Adrenal gland (tissue), 19 donors: ENCODE measurements at places on chromosomes 1 and 21. TPM values are rescaled to one million over a fixed set of nuclear protein-coding genes. Genes with fewer than 3 reads are reported as not detected.

The CYP4B1 gene
- total RNA-seq: 10.6 TPM

The BSDC1 gene
- total RNA-seq: 131 TPM

The RAP1GAP gene
- 56.6 TPM for total RNA-seq

The HRNR gene
- total RNA-seq: under 0.01 TPM

The HIVEP3 gene
- total RNA-seq: 5.5 TPM

The FCRL2 gene
- total RNA-seq: not detected

DNA sequence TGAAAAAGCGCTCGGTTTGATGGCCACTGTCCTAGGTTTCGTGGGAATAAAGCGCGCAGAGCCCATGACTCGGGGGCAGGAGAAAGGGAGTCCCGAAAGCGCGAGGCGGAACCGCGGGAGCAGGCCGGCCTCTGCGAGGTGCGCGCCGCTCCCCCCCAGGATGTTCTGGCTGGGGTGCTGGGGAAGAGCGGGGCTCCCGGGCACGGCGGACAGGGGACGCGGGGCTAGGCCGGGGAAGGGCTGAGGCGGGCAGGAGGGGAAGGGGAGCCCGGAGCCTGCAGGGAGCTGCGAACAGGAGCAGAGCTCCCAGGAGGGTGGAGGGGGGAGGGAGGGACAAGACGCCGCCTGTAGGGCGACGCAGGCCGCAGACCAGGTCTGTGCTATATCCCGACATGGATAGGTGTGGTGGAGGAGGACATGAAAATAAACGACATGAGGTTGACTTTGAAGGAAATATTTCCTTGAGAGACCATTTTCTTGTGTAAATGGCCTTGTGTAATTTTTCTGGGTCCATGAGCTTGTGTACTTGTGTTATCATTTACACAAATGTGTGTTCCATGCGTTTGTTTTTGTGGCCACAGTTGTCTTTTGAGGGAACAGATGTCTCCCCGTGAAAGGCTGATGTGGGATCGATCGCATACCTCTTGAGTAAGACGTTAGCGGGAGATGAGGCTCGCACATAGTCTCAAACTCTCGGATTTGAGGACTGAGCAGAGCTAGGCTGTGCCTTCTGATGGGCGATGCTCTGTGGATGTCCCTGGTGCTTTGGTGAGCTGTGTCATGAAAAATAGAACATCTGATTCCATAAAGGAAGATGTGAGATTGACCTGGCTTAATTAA is 1.3 kb downstream of the PCNT start:
- H3K4me1 ChIP-seq: peaks cover 10% of the 10 kb centered on the region
- peak overlapping the region; percentile 77 for H3K27ac ChIP-seq
- no peaks in the 10 kb centered on the region for H3K36me3 ChIP-seq

GRCh38 chr21:41477641-41478318 is 30.2 kb downstream of the TMPRSS2 start:
- no peaks in the 10 kb centered on the region for H3K4me1 ChIP-seq
- H3K4me3 ChIP-seq: no peak overlapping the region

- no peak for DNase-seq
- peaks cover 10% of the 10 kb centered on the region for H3K4me1 ChIP-seq
- no peaks in the 10 kb centered on the region for H3K36me3 ChIP-seq
- H3K27me3 ChIP-seq: no peaks in the 10 kb centered on the region
These were observed 4.3 kb upstream of the CHI3L2 start for GRCh38 chr1:111223126-111223685.

DNA sequence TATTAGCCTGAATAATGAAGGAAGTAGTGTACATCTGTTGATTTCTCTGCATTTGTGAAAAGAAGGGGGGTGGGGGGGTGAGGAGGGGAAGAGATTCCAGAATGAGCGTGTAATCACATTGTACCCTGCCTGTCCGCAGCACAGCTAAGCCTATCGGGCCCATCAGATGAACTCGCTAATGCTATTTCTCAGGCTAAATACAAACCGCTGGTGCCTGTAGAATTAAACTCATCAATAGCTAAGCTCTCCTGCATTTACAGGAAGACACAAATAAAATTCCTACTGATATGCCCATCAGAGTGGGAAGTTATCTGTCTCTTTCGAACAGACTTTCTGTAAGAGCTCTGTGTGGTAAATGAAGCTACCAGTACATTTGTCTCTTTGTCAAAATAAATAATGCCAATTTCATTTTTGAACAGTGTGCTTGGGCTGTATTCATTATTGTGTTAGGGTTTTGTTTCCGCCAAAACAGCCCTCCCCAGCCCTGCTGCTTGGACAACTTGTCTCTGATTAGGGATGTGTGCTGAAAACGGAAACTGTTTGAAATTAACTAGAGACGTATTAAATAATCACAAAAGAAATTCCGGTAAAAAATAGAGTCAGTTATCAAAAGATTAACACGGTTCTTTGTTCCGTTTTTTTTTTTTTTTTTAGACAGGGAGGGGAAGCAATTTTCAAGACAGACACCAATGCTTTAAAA is 305.4 kb downstream of the TTLL7 start:
- H3K27ac ChIP-seq: no peak overlapping the region
- H3K4me1 ChIP-seq: no peaks in the 10 kb centered on the region
- H3K4me3 ChIP-seq: no peak overlapping the region
- no peaks in the 10 kb centered on the region for H3K27me3 ChIP-seq

GRCh38 chr1:14037101-14037847 is 337.3 kb downstream of the PRDM2 start:
- no peak for DNase-seq
- H3K27ac ChIP-seq: no peak overlapping the region
- H3K36me3 ChIP-seq: no peaks in the 10 kb centered on the region
- H3K4me3 ChIP-seq: no peak overlapping the region

- no peaks in the 10 kb centered on the region for H3K4me1 ChIP-seq
- H3K36me3 ChIP-seq: no peaks in the 10 kb centered on the region
- DNase-seq: no peak
- H3K4me3 ChIP-seq: no peak overlapping the region
- no peaks in the 10 kb centered on the region for H3K27me3 ChIP-seq
- no peak overlapping the region for H3K27ac ChIP-seq
These were observed 233.6 kb upstream of the FMN2 start for GRCh38 chr1:239858057-239858456.

GRCh38 chr1:86156566-86157455 is at the start of gene COL24A1:
Gene COL24A1 (minus strand): TSS chr1:86156772. CDS start chr1:86156396, 376 bp downstream.
- no peaks in the 10 kb centered on the region for H3K4me1 ChIP-seq
- H3K4me3 ChIP-seq: no peak within 1 kb of the TSS
- H3K27ac ChIP-seq: no peak within 1 kb of the TSS
- peaks cover 14% of the 10 kb centered on the region for H3K27me3 ChIP-seq

DNA sequence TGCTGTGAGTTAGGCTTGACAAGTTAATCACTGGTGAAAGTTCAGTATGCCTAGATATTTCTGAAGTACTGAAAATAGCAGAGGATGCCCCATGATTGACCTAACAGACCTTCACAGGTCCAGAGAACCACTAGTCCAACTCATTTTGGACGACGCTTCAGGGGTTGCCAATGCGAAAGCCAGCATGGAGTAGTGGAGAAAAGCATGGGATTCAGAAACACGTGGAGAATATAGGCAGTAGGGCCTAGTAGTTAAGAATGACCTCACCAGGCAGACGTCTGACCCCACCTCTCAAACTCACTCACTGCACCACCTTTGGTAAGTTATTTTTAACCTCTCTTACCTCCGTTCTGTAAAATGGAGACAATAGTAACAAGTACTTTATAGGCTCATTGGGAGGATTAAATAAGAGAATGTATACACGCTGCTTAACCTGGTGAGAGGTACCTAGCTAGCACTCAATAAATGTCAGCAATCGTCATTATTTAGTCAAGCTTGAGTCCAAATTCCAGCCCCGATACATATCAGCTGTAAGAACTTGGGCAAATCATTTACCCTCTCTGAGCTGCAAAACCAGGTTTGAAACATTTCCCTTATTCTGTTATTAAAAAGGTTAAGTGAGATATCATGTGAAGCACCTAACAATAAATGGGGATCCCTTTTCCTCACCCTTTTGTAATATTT is 13.2 kb downstream of the PLPP3 start:
- no peaks in the 10 kb centered on the region for H3K36me3 ChIP-seq
- H3K27me3 ChIP-seq: no peaks in the 10 kb centered on the region
- H3K4me1 ChIP-seq: no peaks in the 10 kb centered on the region
- DNase-seq: no peak
- no peak overlapping the region for H3K27ac ChIP-seq
- no peak overlapping the region for H3K4me3 ChIP-seq

GRCh38 chr1:248288391-248288790 is 10.6 kb upstream of the OR2T33 start:
- no peaks in the 10 kb centered on the region for H3K4me1 ChIP-seq
- H3K27ac ChIP-seq: no peak overlapping the region
- H3K4me3 ChIP-seq: no peak overlapping the region

DNA sequence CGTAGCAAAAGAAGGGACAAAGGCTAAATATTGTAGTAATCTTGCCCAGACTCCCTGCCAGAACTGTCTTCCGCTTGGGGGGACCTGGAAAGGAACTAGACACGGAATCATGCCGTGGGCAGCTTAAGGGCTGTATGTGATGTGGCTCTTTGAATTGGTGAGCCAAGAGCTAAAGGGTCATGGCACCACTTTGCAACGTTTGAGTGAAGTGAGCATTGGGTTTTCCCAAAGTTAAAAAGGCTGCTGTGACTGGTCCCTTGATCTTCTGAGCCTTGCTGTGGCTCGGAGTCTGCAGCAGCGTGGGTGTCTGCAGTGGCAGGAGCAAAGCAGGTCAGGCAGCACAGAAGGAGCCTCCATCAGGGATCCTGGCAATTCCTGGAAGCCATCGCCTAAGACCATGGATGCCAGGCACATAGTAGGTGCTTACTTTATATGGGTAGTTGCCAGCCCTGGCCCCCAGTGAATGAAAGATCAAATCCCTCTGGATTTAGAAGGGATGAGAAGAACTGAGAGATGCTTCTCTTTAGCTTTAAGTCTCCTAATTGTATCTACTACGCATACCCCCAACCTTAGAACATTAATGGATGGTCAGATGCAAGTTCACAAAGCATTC is 1.8 kb downstream of the SMYD2 start:
- H3K4me3 ChIP-seq: no peak overlapping the region
- H3K36me3 ChIP-seq: no peaks in the 10 kb centered on the region
- no peaks in the 10 kb centered on the region for H3K27me3 ChIP-seq
- peak overlapping the region; percentile 88 for H3K27ac ChIP-seq
- DNase-seq: no peak

DNA sequence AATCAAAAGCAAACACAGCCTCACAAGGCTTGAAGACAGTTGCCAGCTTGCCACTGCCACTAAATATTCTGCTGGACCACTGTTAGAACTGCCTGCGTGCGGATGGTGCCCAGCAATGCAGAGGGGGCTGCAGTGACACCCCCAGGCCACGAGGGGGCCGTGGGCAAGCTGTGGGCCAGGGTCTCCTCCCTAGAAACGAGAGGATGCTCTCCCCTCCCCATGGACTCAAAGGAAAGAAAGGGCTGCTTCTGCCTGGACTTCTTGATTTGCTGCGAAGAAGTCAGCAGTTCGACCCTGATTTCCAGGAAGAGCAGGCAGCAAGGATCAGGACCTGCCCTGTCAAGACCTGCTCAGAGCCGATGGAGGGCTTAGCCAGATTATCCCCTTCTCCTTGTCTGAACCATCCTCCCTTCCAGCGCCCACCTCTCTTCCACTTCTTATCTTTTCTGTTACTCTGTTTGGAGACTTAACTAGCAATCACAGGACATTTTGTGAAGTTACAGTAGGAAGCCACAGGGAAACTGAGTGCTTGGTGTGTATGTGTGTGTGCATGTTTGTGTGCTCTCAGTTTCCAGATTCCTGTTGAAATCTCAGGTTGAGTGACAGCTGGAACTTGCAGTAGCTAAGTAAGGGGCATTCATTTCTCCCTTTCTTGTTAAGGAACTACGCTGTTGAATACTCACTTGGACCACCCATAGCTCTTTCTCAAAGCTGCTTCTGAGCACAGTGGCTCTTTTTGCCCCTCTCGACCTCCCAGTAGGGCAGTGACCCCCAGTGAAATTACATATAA is 2.7 kb downstream of the MAN1C1 start:
- H3K4me3 ChIP-seq: no peak overlapping the region
- H3K27me3 ChIP-seq: no peaks in the 10 kb centered on the region
- H3K4me1 ChIP-seq: peaks cover 6% of the 10 kb centered on the region

DNA sequence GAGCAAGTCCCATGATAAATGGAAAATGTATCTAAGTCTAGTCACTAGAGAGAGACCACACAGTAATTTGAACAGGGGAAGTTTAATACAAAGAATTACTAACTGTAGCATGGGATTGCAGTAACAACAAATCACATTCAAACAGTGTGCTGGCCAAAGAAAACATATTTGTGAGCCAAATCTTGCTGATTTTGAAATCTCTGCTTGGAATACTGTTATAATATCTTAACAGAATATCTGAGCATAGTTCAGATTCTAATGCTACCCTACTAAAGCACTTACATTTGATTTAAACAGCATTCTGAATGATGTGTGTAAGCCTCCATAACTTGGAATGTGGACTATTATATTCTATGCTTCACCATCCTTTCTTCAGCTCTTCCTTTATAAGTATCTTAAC is 270.0 kb upstream of the BRINP3 start:
- H3K27ac ChIP-seq: no peak overlapping the region
- no peaks in the 10 kb centered on the region for H3K4me1 ChIP-seq
- no peak for DNase-seq
- H3K27me3 ChIP-seq: no peaks in the 10 kb centered on the region
- H3K36me3 ChIP-seq: no peaks in the 10 kb centered on the region

GRCh38 chr1:86972262-86972661 is 57.8 kb downstream of the HS2ST1 start:
- no peaks in the 10 kb centered on the region for H3K27me3 ChIP-seq
- no peaks in the 10 kb centered on the region for H3K36me3 ChIP-seq
- H3K4me1 ChIP-seq: peaks cover 9% of the 10 kb centered on the region
- no peak overlapping the region for H3K4me3 ChIP-seq
- H3K27ac ChIP-seq: no peak overlapping the region
- DNase-seq: no peak

- peak overlapping the region; percentile 76 for H3K27ac ChIP-seq
- DNase-seq: peak; percentile 78
- H3K4me1 ChIP-seq: peaks cover 12% of the 10 kb centered on the region
These were observed 20.8 kb downstream of the ZBTB8B start for GRCh38 chr1:32485554-32486255.

DNA sequence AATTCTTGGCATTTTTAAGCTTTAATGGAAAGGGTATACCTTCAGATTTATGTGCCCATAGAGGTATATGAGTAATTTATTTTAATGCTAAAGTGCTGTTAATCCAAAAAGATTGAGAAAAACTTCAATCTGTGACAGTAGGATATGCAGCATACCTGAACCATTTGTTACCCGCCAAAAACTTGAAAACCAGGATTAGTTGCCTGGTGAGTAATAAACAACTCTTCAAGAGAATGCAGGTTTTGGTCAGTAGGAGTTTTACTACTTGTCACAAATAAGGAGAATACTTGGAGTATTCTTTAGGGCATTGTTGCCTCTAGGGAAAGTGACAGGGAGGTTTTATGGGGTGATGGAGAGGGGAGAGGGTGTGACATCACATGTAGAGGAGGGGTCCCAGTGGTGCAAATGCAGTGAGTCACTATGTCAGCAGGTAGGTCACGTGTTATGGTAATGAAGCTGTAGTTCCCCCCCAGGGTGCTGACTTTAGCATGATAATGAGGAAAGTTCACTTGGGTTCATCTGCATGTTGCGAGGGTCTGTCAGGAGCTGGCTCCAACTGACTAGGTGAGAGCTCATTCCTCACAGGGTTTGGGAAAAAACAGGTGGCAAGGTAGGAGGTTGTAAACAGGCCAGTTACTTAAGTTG is 23.1 kb downstream of the USP25 start:
- H3K4me3 ChIP-seq: no peak overlapping the region
- H3K27ac ChIP-seq: no peak overlapping the region
- H3K36me3 ChIP-seq: no peaks in the 10 kb centered on the region
- no peaks in the 10 kb centered on the region for H3K27me3 ChIP-seq
